NCI-H1092 (cell line): ENCODE measurements at places on chromosomes 16 and 17.
A peak's percentile ranks its signal among the peaks of the same experiment; 100 is the strongest.

DNA sequence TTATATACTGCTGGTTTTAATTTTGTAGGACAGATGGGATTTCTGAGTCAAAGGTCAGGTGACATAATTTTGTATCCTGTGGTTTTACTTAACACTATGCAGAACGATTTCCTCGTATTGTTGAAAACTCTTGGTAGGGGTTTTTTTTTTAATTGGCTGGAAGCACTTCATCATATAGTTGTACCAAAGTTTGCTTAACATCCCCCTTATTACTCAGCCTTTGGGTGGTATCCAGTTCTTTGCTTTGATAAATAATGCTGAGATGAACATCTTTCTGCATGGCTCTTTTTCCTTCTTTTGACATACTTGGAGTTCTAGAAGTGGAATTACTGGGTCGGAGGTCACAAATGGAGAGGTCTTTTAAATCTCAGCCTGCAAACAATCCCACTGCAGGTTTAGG is 419.1 kb downstream of the MAF start:
- DNase-seq: no peak

DNA sequence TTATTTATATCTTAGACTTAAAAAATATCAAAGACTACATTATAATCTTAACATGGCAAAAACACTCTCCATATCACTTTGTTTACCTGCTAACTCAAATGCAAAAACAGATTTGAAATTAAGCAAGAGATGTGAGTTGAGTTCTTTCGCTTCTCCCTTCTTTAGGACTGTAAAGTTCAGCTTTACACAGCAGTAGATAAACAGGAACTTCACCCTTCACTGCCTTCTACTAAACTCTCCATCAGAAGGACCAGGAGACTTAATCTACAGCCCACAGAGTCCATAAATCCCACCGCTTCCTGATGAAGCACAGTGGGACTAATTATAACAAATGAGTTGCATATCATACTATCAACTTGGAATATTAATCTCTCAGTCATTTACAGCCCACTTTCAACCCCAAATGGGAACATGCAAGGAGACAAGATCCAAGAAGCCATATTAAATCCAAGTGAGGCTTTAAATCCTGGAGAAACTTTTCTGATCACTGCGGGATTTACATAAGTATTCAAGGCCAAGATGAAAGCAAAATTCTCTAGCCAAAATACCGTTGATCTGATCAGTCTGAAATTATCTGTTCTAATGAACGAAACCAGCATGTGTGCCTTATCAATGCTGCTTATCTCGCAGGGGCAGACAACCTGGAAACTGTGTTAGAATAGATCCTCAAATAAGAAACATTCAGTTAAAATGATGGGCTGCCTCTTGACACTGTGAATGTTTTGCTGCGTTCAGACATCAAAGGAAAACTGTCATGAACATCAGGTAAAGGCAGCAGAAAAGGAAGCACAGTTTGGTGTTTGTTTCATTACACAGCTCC is 1.6 kb downstream of the AMFR start:
- no peak for DNase-seq

- DNase-seq: no peak
Observed at GRCh38 chr16:79042886-79043285, 557.7 kb downstream of the MAF start.

DNA sequence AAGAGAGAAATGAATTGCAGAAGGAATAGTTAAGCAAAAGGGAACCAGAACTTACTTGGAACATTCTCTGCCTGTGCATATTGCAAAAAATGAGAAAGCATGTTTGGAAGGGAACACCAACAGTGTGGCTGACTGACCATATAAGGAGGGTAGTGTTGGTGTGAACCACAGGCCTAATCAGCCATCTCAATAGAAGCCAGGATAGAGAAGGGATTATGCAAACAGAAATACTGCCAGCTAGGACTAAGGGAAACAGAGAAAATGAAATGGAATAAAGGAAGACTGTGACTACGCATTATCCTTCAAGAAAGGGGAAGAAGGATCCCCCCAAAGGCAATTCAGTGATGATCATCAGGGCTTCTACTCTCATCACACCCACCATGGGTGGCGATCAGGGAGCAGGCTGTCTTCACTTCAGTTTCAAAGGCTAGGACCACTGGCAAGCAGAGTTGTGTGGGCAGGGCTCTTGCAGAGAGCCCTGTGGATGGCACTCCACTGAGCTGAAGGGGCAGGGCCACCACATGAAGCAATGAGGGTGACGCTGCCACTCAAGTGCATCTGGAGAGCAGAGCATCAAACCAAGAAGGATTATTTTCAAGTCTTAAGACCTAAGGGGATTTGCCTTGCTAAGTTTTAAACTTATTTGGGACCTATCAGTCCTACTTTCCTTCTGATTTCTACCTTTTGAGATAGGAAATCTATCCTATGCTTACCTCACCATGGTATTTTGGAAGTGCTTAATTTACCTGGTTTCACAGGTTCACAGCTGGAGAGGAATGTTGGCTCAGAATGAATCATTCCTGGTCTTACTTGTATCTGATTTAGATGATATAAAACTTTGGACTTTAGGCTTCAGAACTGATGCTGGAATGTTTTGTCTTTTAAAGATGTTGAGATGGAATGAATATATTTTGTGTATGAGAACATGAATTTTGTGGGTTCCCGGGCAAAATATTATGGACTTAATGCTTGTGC is 140.5 kb downstream of the SSH2 start:
- no peak for DNase-seq

GRCh38 chr16:4060823-4061222 is 55.4 kb downstream of the ADCY9 start:
- no peak for DNase-seq

DNA sequence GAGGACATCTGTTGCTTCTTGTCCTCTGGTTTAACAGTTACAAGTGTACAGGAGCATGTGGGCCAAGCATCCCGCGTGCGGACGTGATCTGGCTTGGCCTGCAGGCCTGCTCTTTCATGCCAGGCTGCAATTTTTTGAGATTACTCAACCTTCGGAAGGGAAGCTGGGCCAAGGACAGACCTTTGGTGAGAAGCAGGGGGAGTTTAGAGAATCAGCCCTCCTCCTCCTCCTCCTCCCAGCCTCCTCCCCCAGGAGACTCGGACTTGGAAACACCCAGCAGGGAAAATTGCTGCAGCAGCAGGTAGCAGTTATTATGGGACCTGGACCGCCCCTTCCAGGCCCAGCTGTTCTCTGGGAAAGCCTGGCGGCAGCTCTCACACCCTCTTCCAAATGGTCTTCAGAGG is 5.1 kb upstream of the KLHL36 start:
- no peak for DNase-seq

DNA sequence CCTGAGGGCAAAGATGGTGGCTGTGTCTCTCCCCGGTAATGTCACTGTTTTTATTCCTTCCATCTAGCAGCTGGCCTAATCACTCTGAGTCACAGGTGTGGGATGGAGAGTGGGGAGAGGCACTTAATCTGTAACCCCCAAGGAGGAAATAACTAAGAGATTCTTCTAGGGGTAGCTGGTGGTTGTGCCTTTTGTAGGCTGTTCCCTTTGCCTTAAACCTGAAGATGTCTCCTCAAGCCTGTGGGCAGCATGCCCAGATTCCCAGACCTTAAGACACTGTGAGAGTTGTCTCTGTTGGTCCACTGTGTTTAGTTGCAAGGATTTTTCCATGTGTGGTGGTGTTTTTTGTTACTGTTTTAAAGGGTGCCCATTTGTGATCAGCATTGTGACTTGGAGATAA is 5.5 kb upstream of the RAPGEFL1 start:
- DNase-seq: no peak

GRCh38 chr17:73653810-73654209 is 9.6 kb upstream of the SDK2 start:
- DNase-seq: no peak

DNA sequence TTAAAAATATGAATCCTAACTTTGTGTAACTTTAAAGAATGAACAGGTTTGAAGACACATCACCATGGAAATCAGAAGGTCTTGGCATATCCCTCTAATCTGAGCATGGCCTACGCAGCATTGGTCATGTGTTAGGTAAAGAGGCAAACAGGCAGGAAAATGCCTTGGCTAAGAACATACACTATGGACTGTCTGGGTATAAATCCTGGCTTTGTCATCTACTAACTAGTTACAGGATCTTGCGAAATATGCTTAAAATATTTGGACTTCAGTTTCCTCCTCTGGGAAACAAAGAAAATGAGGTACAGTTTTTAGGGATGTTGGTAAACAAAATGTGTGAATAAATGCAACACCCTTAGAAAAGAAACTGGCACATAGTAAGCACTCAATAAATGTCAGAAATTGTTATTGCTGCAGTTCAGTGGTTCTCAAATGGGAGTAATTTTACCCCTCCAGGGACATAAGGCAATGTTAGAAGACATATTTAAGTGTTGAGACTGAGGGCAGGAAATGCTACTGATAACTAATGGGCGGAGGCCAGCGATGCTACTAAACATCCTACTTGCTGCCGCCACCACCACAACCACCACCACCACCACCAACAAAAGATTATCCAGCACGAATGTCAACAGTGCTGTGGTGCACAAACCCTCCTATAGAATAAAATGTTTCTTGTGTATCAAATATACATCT is 770.8 kb upstream of the SOX9 start:
- no peak for DNase-seq

GRCh38 chr16:23145608-23146007 is 3.6 kb downstream of the USP31 start:
- DNase-seq: no peak

GRCh38 chr16:81599034-81599744 is 154.6 kb downstream of the CMIP start:
- peak; percentile 67 for DNase-seq

DNA sequence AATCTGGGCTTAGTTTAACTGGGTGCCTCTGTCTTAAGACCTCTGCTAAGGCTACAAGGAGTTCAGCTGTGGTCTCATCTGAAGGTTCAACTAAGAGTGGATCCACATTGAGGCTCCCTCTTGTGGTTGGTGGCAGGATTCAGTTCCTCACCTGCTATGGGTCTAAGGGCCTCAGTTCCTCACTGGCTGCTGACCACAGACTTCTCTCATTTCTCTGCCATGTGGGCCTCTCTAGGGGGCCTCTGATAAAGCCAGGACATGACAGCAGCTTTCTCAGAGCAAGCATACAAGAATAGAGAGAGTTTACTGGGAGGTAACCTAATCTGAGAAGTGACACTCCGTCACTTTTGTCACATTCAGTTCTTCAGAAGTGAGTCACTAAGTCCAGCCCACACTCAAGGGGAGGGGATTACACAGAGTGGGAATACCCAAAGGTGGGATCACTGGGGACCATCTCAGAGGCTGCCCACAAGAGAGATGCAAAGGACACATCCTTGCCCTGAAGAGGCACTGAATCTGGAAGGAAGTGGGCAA is 19.2 kb upstream of the ABAT start:
- no peak for DNase-seq

DNA sequence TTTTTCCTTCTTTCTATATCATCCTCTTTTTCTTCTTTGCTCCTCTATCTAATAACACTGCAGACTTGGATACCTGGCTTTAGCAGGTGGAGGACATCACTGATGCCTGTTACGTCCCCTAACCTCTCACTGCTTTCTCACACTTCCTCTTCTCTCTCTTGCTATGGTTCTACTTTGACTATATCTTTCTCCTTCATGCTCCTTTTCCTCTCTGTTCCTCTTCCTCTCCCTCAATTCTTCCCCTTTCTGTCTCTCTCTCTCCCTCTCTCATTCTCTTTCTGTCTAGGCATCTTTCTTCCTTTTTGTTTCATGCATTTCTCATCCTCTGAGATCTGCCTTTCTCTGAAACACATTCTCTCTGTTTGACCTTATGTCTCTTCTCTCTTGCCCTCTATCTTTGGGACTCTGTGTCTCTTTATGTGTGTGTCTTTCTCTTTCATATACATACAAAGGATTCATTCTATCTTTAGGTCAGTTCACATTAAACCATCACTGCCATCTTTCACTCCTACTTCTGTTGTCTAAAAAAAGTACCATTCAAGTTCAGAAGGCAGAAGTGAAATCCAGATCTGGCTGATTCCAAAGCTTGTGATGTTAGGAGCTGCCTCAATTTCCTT is 353.7 kb downstream of the SHISA9 start:
- DNase-seq: no peak

- no peak for DNase-seq
Observed at GRCh38 chr16:10081201-10081940, 100.9 kb downstream of the GRIN2A start.

DNA sequence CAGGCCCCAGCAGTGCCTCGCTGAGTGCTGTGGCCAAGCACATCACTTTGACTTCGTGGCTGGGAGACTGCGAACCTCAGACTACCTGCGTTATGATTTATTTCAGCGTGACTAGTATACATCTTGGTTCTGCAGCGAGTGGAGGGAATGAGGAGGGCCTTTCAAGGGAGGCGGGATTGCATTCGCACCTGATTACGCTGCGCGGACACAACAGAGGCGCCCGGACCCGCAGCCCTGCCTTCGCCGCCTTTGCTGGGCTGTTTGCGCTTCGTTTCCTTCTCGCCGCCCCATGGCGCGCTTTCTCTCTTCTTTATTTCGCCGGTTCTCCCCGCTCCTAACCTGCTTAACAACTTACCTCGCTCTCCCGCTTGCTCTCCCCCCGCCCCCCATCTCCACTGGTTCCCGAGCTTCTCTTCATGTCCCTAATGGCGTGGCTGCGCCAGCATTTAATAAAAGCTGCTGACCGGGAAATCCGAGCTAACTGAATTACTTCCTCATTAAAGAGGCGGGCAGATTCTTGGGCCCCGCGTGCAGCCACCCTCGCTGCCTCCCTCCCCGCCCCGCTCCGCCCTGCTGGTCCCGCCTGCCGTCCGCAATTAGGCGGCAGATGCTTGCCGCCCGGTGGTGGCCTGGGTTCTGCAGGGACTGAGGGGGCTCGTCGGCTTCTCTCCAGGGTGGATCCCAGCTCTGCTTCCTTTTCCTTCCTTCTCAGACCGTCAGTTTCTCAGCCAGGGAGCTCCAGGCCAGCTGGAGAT is 257.6 kb upstream of the SDK2 start:
- no peak for DNase-seq

GRCh38 chr17:8004899-8005298 is 2.5 kb downstream of the GUCY2D start:
- no peak for DNase-seq

GRCh38 chr17:27443491-27443890 is 12.8 kb upstream of the KSR1 start:
- DNase-seq: no peak

DNA sequence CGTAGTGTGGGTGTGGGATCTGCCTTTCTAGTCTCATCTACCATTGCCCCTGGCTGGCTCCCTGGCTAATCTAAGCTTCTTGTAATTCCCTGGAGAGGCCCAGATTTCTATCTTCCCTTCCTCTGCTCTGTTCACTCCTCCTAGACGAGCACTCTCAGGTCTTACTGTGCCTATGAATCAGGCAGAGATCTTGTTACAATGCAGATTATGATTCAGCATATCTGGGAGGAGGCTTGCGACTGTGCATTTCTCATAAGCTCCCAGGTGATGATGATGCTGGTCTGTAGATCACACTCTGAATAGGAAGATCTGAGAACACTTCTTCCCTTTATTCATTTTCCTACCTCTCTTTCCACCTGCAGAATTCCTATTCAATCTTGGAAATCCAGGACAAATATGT is 200.1 kb downstream of the CBLN1 start:
- no peak for DNase-seq

DNA sequence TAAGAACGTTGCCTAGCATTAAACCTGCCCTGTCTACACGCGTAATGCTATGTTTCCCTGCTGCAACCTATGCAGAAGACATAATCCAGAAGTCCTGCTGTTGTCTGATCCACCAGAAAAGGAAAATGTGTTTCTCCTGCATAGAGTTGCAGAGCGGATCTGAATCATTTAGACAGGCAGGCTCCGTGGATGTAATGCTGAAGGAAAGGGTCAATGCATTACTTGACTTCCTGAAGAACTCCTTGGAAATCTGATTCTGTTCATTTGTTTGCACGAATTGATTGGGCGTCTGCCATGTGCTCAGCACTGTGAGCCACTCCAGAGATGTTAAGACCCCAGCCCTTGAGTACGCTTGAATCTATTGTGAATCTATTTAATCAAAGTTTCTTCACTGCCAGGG is 83.4 kb downstream of the FOXL1 start:
- no peak for DNase-seq
